ENCODE measurements at places on chromosomes 6 and 20. TPM values are rescaled to one million over a fixed set of nuclear protein-coding genes. Genes with fewer than 3 reads are reported as not detected.

The PGC gene
- total RNA-seq = not detected

The PAK5 gene
- total RNA-seq = 0.19 TPM

The KCNQ2 gene
- 11.5 TPM for total RNA-seq

The TULP1 gene
- total RNA-seq = not detected

The MDFI gene
- total RNA-seq = 144 TPM

The TM9SF4 gene
- 71.8 TPM for total RNA-seq

The ABHD12 gene
- 98.1 TPM for total RNA-seq
